NCI-H524 treated with DMSO at 0.1 percent for 48 hours (cell line): ENCODE measurements at places on chromosomes 3 and 15.

- DNase-seq: no peak
Measured at GRCh38 chr15:38373016-38373415, 80.9 kb upstream of the FAM98B start.

- DNase-seq: no peak
Measured at GRCh38 chr3:175098644-175099043, 239.5 kb downstream of the NAALADL2 start.

DNA sequence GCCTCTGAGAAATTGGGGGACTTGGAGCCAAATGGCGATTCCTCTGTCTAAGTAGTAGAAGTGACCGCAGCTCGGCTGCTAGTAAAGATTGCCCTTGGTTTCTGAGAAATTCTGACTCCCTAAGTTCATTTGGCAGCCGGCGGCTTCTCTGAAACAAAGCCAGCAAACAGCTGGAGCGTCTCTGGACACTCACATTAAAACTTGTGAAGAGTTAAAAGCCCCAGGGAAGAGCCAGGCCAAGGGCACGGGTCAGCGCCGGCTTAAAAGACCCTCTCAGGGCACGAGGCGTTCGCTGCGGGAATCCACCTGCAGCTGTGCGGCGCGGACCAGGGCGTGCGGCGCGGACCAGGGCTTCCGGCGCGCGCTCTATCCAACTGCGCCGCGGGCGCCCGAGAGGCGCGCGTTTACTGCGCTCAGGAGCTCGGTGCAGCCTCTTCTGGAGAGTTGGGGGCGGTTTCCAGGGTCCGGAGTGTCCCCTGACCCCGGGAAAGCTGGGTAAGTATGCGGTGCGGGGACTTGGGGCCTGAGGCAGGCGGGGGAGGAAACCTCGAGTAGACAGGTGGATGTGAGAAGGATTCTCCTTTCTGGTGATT is at the start of gene COL6A5:
Gene COL6A5 (plus strand): TSS at position 186 of the 593 bp plus-strand sequence. CDS start 27,967 bp downstream, outside the sequence.
- DNase-seq: no peak

GRCh38 chr15:74320352-74321247 is 46.8 kb downstream of the CYP11A1 start:
- no peak for DNase-seq

GRCh38 chr3:52399593-52399992 is 45.3 kb downstream of the SEMA3G start:
- no peak for DNase-seq
